Fibroblast of skin of scalp (primary cell): ENCODE measurements at places on chromosomes 3 and 15.

- peak; percentile 18 for DNase-seq
Observed at GRCh38 chr3:98917608-98918007, 16.1 kb upstream of the DCBLD2 start.

GRCh38 chr3:121970047-121970446, 52.0 kb downstream of the ILDR1 start:
- no peak for DNase-seq

GRCh38 chr15:60507596-60508424, 28.9 kb upstream of the ICE2 start:
- DNase-seq: peak; percentile 67

- DNase-seq: no peak
Observed at GRCh38 chr3:84922682-84923081, 36.1 kb upstream of the CADM2 start.

GRCh38 chr3:10284496-10284895, 8.3 kb downstream of the GHRL start:
- no peak for DNase-seq

DNA sequence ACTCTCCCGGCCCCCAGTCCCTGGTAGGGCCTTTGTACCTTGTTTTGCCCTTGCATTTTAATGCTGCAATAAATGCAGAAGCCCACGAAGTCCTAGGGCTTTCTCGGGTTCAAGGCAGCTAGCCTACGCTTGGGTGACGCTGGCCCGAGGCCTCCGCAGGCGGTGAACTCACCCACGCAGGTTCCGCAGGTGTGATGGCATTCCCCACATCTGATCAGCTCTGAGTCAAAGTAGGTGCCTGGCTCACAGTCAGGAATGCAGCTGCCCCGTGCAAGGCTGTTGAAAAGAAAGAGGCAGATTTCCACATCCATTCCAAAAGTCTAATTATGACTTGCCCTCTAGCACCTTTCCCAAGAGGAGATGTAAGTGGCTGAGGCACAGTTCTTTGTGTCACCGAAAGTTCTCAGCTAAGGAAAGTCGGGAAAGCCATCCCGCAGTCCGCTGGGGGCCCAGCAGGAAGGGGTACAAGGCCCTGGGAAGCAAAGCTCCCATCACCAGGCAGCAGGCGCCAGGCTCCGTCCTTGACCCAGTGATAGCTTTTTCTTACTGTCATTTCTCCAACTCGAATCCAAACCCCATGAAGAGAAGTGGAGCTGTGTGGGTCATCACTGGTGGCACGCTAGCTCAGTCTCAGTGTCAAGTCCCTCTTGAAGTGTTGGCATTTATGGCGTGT, 23.2 kb upstream of the SNRPA1 start:
- DNase-seq: no peak

DNA sequence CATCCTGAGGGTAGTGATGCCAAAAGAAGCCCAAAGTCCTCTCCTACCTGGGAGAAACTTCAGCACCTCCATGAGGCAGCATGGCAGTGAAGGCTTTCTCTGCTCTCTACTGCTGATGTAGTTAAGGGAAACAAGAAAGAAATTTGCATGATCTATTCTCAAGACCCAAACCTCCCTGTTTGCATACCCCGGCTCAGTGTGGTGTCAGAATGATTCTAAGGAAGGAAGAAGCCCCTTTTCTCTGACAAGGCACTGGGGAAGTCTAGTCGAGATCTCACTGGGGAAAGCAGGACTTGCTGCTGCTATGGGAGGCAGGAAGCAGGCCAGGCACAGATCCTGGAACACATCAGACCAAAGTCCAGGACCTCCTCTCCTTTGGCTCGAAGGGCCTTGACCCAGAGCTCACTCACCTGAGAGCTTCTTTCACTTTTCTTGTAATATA, 89.4 kb upstream of the ICE2 start:
- DNase-seq: no peak

DNA sequence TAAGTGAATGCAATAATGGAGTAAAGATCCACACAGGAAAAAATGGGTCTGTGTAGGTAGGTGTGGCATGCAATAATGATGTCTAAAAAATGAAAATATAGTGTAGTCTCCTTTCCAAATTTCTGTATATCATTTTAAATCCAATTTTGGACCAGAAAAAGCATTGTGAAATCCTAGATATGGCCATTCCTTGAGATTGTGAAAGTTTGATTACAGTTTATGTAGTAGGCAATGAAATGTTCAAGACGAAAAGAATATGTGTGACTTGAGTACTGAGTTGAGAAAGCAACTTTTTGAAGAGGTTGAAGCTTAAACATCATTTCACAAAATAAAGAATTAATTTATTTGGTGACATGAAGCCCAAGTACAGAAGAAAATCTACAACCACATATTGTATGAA, 698.7 kb downstream of the EPHA3 start:
- DNase-seq: no peak

GRCh38 chr15:38695249-38696108, 130.9 kb upstream of the RASGRP1 start:
- no peak for DNase-seq

- no peak for DNase-seq
Observed at GRCh38 chr3:190552969-190553759, 39.3 kb downstream of the IL1RAP start.

DNA sequence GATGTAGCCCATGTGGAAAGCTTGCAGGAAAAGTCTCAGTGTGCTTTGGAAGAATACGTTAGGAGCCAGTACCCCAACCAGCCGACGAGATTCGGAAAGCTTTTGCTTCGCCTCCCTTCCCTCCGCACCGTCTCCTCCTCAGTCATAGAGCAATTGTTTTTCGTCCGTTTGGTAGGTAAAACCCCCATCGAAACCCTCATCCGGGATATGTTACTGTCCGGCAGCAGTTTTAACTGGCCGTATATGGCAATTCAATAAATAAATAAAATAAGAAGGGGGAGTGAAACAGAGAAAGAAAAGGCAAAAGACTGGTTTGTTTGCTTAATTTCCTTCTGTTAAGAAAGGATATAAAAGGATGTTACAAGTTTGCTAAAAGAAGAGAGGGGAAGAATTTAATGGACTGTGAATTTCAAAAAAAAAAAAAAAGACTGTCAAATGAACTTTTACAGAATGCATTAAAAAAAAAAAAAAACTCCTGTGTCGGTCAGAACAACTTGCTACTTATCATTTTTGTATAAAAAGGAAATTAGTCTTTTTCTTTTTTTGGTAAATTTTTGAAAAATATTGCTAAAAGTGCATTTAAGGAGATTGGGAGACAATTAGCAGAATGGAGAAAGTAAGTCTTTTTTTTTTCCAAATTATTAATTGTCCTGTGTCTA, 7.0 kb downstream of the NR2F2 start:
- no peak for DNase-seq

GRCh38 chr3:48756640-48757039, 39.6 kb upstream of the IP6K2 start:
- DNase-seq: no peak

DNA sequence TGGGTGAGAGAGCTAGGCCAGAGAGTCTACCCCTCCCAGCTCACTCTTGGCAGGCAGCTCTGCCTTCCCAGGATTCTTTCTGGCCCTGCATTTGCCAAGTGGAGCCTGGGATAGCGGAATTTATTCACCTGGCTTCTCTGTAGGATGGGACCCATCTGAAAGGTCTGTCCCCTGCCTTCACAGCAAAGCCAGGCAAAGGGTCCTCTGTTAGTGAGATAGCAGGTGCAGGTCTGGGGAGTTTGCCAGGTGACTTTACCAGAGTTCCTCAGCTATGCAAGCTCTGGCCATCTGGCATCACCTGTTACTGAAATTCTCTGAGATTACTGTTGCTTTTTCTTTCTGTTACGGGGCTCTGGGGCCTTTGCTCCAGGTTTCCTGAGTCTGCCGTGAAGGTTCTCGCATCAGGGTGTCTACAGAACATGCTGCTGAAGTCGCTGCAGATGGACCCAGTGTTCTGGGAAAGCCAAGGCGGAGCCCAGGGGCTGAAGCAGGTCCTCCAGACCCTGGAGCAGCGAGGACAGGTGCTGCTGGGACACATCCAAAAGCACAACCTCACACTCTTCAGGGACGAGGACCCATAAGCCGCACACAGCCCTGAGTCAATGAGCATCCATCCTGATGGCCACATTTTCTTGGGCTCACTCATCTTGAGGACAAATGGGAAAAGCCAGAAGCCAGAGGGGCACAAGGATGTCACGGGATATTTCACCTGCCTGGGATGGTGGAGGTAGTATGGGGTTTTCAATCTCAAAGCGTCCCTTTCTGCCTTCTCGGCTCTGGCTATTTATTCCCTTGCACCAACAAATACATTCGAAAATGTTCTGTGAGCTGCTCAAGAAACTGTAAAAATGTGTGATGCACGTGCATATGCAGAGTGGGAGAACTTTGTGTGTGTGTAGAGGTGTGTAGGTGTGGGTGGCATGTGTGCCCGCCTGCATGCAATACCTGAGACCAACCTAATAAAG, 49.8 kb downstream of the POMGNT2 start:
- no peak for DNase-seq

DNA sequence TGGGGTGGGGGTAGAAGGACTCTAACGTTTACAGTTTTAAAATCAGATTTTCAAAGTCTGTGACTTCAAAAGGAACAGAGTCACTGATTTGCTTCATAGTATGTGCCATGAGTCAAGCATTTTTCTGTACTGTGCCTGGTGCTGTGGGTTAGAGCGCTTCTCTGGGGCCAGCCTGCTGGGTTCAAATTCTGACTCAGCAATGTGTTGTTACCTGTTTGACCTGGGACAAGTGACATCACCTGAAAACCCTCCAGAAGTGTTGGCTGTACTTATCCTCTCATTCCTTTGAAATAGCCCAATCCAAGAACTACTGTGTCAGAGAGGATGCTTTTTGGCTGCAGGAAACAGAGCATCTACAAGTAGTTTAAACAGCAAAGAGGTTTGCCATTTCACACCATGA, 101.7 kb downstream of the LSM3 start:
- no peak for DNase-seq

GRCh38 chr3:152047465-152047864, 174.0 kb downstream of the SUCNR1 start:
- DNase-seq: no peak

DNA sequence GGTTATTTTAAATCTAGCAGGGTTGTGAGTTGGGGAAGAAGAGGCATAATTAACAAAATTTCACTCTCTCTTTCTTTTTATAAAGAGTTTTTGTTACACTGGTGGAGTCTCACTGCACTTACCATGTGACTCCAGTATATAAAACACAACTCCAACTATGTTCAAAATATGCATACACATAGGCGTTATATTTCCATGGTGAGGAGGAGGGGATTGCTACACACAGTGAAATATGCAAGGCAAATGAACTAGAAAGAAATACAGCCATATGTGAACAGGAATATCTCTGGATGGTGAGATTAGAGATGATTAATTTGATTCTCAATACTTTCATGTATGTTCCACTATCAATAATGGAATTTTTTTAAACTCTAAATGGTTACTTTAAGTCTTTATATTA, 385.0 kb downstream of the MAGI1 start:
- no peak for DNase-seq

- DNase-seq: peak; percentile 24
Observed at GRCh38 chr3:58899159-58899952, 150.5 kb downstream of the CFAP20DC start.

DNA sequence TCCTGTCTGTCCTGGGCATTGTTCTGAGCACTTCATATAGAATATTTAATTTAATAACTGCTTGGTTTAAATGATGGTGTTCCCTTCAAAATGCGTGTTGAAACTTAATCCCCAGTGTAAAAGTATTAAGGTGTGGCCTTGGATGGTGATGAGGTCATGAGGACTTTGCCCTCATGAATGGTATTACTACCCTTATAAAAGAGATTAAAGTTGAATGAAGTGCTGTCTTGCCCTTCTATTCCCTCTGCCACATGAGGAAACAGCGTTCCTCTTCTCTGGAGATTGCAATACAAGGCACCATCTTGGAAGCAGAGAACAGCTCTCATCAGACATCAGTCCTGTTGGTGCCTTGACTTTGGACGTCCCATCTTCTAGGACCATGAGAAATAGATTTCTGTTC, 374.4 kb downstream of the PTPRG start:
- DNase-seq: no peak

GRCh38 chr3:2554656-2555055, 456.0 kb downstream of the CNTN4 start:
- DNase-seq: no peak

DNA sequence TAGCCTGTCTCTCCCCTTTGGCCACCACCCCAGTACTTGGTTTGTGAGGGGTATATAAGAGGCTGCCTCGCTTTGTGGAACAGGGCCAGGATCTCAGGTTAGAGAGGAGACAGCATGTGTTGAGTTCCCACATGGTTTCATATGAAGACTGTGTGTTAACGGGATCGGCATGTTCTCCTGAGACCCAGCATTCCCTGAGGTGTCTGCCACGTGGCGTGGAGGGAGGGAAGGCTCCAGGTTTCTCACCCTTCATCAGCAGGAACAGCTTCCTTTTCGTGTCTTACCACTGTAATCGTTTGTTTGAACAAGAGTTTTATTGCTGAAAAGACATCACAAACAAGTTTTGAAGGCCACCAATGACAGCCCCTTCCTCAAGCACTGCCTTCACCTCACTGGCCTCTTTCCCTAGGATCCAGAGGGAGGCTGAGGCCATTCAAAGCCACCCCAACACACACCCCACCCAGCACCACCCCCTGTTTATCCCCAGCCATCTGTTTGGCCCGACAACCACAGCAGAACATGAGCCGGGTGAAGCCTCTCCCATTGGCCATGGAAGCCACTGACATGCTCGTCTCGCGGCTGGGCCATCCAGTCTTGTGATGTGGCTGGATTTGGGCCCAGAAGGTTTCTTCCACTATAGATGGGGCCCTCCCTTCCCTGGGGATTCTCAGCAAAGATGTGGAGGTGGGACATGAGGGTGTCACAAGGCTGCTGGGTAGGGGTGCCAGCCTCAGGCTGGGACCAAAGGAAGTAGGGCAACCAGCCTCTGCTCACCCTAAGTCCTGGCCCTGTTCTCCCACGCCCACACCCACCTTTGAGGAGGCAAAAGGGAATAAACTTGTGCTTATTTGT, 10.0 kb downstream of the BHLHE40 start:
- no peak for DNase-seq

- DNase-seq: peak; percentile 74
Observed at GRCh38 chr3:187679638-187680396, 9.6 kb upstream of the SST start.

DNA sequence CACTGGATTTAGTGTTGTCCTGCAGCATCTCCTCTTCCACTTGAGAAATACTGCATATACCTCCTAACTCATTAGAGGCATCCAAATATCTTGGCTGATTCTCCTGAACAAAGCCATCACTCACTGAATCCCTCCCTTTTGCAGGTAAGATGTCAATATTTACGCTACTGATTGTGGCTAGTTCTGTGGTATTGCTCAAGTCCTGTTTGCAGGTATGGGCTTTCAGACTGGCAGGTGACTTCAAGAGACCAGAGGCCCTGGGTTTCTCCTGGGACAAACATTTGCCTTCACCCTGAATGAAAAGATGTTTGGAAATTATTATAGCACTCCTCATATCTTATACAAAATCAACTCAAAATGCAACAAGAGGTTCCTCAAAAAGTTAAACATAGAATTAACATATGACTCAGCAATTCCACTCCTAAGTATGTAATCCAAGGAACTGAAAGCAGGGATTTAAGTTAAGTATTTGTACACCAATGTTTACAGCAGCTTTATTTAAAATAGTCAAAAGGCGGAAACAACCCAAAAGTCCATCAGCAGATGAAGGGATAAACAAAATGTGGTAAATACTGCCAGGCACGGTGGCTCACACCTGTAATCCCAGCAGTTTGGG, 18.6 kb downstream of the NEK4 start:
- no peak for DNase-seq

- DNase-seq: no peak
Observed at GRCh38 chr15:69992348-69992747, 105.4 kb downstream of the TLE3 start.
